ENCODE measurements at places on chromosomes 2 and 18.

DNA sequence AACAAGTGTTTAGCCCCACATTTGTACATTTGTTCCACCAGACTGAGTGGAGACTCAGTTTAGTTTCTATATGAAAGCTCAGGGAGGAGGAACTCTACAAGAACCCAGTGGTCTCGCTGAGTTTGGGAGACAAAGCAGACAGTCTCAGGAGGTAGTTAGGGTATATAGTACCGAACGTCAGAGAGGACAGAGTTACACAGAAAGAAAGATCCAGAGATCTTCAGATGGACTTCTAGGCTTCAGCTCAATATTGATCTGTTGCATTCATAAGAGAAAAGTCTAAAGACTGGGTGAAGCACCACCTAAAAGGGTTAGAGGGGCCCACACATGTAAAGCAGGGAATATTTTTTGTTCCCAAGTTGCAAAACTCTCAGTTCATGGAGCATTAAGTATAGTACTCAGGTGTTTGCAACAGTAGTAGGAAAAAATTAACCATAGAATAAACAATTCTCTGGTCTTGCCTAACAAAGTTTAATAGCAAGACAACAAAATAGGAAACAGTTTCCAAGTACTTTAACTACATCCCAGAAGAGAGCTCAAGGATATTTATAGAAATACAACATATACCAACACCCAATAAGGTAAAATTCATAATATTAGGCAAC lies 4.2 kb downstream of the TFPI start:
- DNase-seq = no peak

DNA sequence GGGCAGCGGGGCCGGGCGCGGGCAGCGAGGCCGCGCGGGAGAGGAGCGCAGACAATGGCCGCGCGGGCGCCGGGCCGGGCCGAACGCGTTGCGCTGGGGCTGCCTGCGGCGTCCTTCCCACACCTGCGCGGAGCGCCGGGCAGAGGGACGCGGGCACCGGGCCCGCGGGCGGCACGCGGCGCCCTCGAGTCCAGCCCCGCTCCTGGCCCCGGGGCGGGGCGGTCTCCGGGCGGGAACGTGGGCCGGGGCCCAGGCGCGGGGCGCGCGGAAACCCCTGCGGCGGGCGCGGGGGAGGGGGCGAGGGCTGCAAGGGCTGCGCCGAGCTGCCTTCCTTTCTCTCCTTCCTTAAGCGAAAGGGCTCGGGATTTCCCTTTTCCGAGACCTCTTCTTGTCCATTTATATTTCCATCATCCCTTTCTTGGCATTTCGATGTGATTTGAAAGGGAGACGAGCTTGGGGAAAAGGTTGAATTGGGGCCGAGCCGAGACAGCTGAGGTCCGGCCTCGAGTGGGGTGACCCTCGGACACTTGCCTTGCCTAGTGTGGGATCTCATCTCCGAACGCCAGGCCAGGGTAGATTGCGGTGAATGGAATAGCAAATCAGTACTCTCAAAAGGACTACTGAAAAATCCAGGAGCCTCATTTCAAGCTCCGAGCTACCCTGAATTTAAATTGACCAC lies 676 bp downstream of the KLHL23 start:
- DNase-seq = no peak

GRCh38 chr2:53960476-53960875 lies 10.3 kb downstream of the PSME4 start:
- DNase-seq = no peak

GRCh38 chr18:49967636-49968313 lies 154.4 kb upstream of the ACAA2 start:
- no peak for DNase-seq

DNA sequence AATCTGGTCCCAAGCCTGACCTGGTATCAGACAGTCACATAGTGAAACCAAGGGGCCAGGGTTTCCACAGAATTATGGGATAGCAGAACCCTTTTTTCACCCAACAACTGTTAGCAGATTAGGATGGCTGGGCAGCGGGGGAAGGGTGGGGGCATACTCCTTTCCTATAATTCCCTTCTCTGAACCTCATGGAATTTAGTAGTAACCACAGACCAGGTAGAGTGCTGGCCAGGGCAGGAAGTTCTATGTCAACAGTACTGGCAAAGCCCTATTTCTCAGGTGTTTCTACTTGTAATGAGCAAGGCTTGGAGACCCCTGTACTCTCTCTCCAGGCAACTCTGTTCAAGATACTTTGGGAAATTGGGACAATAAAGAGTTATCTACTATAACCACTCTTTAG lies 174.6 kb downstream of the THADA start:
- DNase-seq = no peak

DNA sequence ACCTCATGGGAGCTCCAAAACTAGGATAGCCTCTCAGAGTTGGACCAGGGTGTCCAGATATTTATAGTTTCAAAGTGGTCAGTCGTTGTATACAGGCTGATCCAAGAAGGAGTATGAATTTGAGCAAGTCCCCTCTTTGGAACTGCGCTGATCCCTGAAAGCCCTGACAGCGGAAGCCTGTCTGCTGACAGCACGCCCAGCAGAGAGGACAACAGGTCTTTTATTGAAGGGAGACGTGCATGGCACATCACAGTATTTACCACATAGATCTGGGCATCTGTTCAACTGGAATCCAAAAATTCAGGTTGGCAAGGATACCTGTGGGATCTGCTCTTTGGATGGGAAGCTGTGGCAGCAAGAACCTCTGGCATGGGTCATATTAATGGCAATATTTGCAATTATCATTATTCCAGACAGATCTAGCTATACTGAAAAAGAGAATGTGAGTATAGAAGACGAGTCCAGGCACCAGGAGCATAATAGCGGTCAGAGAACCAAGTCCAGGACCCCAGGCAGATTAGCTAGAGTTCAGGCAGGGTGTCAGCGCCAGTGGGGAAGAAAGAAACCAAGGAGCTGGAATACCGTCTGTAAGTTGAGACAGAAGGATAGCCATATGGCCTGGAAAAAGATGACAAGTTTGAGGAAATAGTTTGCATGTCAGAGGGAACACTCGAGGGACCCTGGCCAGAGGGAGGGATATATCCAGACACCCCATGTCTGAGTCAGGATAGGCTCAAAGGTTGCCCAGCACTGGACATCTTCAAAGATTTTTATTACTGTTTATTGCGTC lies 260.4 kb upstream of the FANCL start:
- no peak for DNase-seq

DNA sequence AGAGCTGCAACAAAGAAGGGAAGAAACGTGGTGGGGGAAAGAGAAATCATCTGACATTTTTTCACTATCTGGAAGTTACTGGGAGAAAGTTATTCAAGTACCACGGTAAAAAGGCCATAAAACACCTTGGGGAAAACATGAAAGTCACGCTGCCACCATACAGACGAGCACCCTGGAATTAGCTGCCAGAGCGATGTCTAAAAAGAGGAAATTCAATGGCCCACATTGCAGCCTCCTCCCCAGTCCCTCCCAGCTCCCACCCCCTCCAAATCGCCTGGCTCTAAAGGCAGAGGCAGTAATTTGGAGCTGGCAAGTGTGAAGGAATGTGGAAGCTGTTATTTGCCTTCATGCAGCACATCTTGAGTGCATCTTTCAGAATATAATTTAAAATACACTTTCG lies 192.0 kb downstream of the ALK start:
- no peak for DNase-seq

GRCh38 chr2:240320204-240320993 lies 115.1 kb upstream of the GPC1 start:
- DNase-seq = no peak

GRCh38 chr18:73791081-73791480 lies 356.6 kb downstream of the FBXO15 start:
- no peak for DNase-seq

- no peak for DNase-seq
Measured at GRCh38 chr2:28271231-28271918, 121.3 kb upstream of the FOSL2 start.

- DNase-seq = no peak
Measured at GRCh38 chr2:223032187-223033142, 19.5 kb upstream of the KCNE4 start.

DNA sequence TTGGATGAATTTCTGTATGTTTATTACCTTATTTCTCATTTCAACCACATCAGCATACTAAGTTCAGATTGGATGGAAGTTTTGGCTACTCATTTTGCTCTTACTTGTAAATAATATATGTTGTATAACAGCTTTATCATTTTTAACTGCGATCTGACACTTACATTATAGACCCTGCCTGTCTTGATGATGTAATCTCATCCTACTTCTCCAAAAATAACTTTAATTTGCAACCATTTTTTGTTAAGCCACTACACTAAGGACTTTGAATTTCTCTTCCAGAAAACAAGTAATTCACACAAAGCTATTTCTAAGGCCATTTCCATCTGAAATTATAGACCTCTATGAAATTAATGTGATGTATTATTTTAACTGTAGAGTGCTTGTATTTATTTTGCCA lies 240.7 kb downstream of the WDR7 start:
- DNase-seq = no peak

DNA sequence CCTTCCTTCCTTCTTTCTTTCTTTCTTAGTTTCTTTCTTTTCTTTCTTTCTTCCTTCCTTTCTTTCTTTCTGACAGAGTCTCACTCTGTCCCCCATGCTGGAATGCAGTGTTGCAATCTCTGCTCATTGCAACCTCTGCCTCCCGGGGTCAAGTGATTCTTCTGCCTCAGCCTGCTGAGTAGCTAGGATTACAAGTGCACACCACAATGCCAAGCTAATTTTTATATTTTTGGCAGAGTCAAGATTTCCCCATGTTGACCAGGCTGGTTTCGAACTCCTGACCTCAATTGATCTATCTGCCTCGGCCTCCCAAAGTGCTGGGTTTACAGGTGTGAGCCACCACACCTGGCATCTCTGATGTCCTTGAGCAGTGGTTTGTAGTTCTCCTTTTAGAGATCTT lies 48.5 kb downstream of the IL1R2 start:
- DNase-seq = no peak

DNA sequence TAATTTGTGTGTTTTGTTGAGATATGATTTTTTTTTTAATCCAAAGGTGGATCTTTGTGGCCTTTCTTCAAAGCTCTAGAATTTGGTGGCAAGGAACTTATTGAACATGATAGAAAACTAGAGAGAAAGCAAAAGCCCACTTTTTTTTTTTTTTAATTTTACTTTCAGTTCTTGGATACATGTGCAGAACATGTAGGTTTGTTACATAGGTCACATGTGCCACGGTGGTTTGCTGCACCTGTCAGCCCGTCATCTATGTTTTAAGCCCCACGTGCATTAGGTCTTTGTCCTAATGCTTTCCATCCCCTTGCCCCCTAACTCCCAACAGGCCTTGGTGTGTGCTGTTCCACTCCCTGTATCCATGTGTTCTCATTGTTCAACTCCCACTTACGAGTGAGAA lies 135.9 kb downstream of the RHBDD1 start:
- no peak for DNase-seq

- no peak for DNase-seq
Measured at GRCh38 chr2:48525269-48525943, 4.5 kb upstream of the STON1 start.

DNA sequence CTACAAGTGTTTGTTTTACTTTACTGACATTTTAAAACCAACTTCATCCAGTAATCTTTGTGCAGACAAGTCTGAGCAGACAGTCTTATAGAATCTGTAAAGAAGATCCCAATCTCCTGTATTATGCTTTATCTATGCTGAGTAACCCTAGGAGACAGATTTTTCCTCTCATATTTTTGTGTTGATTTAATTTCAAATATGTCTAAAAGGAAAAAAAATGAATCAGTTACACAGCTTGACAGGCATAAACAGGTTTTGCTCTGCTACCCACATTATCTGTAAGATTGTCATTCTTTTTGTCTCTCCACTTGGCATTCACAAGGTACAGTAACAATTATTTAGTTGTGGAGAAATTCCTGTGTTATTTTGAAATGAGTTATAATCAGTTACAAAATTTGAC lies 415.0 kb downstream of the NYAP2 start:
- DNase-seq = no peak

- no peak for DNase-seq
Measured at GRCh38 chr2:109675666-109676345, 61.6 kb downstream of the SOWAHC start.
